ENCODE measurements at places on chromosomes 3 and 15.

DNA sequence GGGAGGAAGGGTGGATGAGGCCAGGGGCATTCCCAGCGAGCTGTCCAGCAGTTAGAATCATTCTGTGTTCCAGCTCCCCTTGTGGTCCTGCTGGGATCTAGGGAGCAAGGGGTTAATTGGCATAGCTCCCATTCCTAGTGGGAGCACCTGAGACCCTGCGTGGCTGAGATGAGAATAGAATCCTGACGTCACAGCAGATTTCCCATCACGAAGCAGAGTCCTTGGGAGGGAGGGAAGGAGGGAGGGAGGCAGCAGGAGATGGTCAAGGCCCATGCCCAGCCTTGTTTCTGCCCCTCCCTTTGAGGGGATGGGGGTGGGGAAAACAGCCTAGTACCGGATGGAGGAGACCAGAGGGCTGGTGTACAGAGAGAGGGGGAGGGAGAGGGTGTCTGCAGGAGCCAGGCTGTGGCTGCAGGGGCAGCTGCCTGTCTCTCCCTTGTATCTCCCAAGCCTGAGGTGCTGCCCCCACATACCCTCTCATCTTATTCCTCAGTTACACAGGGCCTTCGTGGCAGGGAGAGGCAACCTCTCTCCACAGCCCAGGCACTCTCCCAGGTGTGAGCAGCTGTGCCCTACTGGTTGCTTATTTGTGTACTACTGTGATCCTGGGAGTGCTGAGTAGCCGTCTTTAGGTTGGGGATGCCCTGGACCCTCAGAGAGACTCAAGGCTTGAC, 5.4 kb downstream of the TYRO3 start:
- no peak overlapping the region for H3K4me3 ChIP-seq
- peak overlapping the region; percentile 4 for H3K27ac ChIP-seq
- peaks cover 89% of the 10 kb centered on the region for H3K4me1 ChIP-seq
- H3K36me3 ChIP-seq: peaks cover 40% of the 10 kb centered on the region
- peak; percentile 72 for DNase-seq

GRCh38 chr3:147414390-147415138, 5.4 kb downstream of the ZIC1 start:
- no peak for DNase-seq
- H3K27ac ChIP-seq: no peak overlapping the region
- H3K36me3 ChIP-seq: no peaks in the 10 kb centered on the region

DNA sequence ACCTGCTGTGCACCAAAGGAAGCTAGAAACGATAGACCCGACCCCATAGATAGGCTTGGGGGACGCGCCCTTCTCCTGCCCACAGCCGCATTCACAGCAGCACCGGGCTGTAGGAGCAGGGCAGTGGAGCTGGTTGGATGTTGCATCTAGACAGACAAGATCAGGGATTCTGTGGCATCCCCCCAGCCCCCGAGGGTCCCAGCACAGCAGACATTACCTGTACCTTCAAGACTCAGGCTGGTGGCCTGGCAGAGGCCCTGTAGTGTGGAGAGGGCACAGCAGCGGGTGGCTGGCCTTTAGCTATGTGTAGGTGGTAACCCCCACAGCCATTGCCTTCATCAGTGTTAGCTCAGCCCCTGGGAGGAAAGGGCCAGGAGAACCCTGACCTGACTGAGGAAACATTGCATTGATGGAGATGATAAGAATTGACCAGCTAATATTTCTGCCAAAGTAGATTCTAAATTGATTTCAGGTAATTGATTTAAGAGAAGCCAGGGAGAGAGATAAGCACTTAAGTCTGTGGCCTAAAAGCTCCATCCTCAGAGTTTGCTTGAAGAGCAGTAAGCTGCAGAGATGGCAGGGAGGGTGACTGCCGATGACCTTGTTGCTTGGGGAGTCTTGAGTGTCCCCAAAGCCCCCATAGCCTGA, 269.4 kb downstream of the TLE3 start:
- peaks cover 4% of the 10 kb centered on the region for H3K4me1 ChIP-seq
- H3K27me3 ChIP-seq: peaks cover 6% of the 10 kb centered on the region
- no peak overlapping the region for H3K4me3 ChIP-seq
- no peak for DNase-seq
- no peaks in the 10 kb centered on the region for H3K36me3 ChIP-seq
- no peak overlapping the region for H3K27ac ChIP-seq

GRCh38 chr15:39336926-39337325, 244.0 kb upstream of the THBS1 start:
- H3K27me3 ChIP-seq: no peaks in the 10 kb centered on the region
- no peak overlapping the region for H3K4me3 ChIP-seq
- H3K27ac ChIP-seq: no peak overlapping the region

DNA sequence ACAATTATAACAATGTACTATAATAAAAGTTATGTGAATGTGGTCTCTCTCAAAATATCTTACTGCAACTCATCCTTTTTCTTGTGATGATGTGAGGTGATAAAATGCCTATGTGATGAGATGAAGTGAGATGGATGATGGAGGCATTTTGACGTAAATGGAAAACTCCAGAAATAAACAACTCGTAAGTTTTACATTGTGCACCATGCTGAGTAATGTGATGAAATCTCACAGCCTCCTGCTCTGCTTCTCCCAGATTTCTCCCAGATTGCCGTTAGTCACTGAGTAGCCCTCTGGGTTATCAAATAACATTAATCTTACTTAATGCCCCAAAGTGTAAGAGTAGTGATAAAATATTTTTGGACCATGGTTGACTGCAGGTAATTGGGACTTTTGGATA, 64.8 kb upstream of the SLCO2A1 start:
- no peak overlapping the region for H3K27ac ChIP-seq
- no peak overlapping the region for H3K4me3 ChIP-seq
- H3K27me3 ChIP-seq: no peaks in the 10 kb centered on the region

DNA sequence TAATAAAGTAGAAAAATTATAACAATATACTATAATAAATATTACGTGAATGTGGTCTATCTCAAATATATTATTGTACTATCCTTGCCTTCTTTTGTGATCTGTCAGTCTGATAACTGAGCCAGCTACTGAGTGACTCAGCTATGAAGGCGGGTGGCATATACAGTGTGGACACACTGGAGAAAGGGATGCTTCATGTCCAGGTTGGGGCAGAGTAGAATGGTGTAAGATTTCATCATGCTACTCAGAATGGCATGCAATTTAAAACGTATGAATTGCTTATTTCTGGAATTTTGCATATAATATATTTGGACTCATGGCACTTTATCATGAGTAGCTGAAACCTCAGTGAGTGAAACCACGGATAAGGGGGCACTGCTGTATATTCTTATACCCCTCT, 172.9 kb upstream of the TBC1D5 start:
- no peak overlapping the region for H3K4me3 ChIP-seq
- DNase-seq: no peak
- no peaks in the 10 kb centered on the region for H3K36me3 ChIP-seq

GRCh38 chr15:68565726-68566125, 13.1 kb upstream of the CORO2B start:
- no peaks in the 10 kb centered on the region for H3K4me1 ChIP-seq
- no peaks in the 10 kb centered on the region for H3K36me3 ChIP-seq
- DNase-seq: no peak
- H3K4me3 ChIP-seq: no peak overlapping the region
- H3K27me3 ChIP-seq: peaks cover 30% of the 10 kb centered on the region

- no peak overlapping the region for H3K4me3 ChIP-seq
- no peaks in the 10 kb centered on the region for H3K36me3 ChIP-seq
- peaks cover 3% of the 10 kb centered on the region for H3K4me1 ChIP-seq
- no peaks in the 10 kb centered on the region for H3K27me3 ChIP-seq
- no peak for DNase-seq
- no peak overlapping the region for H3K27ac ChIP-seq
Measured at GRCh38 chr3:151579571-151580270, 118.9 kb upstream of the IGSF10 start.

DNA sequence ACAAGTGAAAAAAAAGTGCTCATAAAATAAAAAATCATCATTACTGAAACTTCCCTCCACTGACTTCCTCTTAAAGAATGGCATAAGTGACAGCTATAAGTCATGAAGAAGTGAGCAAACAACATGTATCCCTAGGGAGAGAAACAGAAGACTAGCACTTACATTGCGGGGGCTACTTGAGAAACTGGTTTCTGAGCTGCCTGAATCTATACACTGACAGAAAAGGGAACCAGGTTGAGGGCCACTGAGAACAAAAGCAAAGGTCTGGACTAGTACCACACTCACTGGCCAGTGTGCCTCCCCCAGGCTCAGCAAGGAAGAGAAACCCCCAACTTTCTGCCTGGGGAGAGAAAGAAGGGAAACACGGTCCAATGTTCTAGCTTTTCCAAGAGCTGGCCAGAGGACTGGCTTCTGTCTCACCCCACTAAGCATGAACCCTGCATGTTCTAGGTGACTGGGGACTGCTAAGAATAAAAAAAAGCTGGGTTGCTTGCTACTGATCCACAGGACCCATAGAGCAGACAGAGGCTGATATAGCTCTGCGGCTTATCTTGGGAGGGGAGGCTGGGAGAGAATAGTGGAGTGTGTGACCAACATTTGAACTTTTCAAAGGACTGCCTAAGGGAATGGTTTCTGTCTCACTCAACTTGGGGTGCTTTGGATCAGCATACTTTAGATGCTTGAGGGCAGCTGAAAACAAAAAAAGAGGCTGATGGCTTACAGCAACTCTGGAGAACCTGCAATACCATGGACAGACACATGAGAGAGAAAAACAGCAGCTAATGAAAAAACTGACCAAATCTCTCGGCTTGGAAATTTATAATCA, 8.1 kb downstream of the RAD18 start:
- no peaks in the 10 kb centered on the region for H3K4me1 ChIP-seq
- no peaks in the 10 kb centered on the region for H3K27me3 ChIP-seq
- no peak overlapping the region for H3K27ac ChIP-seq
- peaks cover 3% of the 10 kb centered on the region for H3K36me3 ChIP-seq

DNA sequence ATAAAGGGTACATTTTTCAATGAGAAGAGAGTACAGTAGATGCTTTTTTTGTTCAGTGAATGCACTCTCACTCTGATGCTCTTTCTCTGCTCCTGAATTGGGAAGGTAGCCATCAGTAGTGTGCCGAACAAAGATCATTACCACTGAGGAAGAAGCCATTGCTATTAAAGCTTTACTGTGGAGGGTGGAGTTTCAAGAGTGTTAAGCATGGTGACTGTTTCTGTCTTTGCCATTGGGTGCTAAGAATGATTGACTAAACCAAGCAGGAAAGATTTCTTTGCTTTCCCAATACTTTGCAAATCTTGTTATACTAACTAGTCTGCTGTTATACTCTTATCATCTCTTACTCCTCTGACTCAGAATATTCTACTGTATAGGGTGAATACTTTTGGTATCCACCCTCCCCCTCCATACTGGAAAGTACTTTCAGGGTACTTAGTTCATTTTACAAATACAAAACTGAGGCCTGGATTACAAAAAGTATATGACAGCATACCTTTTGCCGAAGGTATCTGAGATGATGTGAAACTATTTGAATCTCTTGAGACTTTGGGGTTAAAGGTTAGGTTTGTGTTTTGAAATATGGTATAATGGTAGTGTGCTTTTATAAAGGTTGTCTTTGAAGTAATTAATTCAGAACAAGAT, 1.7 kb downstream of the RAB11A start:
- H3K27ac ChIP-seq: peak overlapping the region; percentile 99
- H3K4me1 ChIP-seq: peaks cover 17% of the 10 kb centered on the region
- peak overlapping the region; percentile 97 for H3K4me3 ChIP-seq
- peak; percentile 58 for DNase-seq
- H3K27me3 ChIP-seq: no peaks in the 10 kb centered on the region

DNA sequence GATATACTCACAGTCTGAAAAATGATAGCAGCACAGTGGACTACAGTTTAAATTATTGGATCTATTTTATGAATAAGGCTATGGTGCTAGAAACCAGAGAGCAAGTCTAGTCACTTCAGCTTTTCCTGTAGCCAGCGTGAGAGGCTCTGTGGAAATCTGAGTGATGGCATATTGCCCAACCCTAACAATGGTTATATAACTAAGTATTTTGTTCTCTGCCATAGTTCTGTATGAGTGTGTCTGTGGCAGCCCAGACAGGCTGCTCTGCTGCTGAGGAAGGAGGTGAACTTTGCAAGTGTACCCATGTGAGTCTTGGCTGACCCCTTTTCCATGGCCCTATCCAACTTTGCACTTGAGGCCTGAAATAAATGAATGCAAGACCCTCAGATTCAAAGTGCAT, 105.7 kb downstream of the LRTM1 start:
- no peaks in the 10 kb centered on the region for H3K4me1 ChIP-seq
- H3K36me3 ChIP-seq: no peaks in the 10 kb centered on the region
- no peaks in the 10 kb centered on the region for H3K27me3 ChIP-seq
- H3K4me3 ChIP-seq: no peak overlapping the region
- DNase-seq: no peak
- H3K27ac ChIP-seq: no peak overlapping the region

GRCh38 chr3:89571707-89572106, 464.3 kb downstream of the EPHA3 start:
- H3K4me1 ChIP-seq: no peaks in the 10 kb centered on the region
- DNase-seq: no peak
- no peaks in the 10 kb centered on the region for H3K27me3 ChIP-seq
- no peak overlapping the region for H3K4me3 ChIP-seq
- no peak overlapping the region for H3K27ac ChIP-seq

DNA sequence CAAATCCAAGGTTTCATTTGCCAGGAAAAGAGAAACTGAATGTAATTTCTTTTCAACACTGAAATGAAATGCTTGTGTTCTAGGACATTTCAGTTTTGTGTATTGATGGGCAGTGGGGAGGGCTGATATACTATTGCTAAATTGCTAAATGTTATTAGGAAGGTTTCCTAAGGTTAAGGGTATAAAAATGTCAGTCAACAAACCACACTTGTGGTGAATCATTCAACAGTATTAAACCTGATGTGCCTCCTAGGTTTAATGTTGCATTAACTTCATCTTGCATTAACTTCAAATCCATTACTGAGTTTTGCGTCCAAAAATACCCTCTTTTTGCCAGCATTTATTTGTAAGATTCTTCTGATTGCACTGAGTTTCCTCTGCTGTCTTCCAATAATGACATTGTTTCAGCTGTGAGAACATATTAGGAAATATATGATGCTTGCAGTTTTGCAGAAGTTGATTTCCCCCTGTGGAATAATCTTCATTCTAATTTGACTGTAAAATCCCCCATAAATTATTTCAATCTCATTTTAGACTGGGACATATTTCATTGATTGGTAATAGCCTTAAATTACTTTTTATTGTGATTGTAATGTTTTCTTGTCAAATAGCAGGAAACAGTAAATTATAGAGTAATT, 758.3 kb downstream of the GBE1 start:
- no peaks in the 10 kb centered on the region for H3K27me3 ChIP-seq
- DNase-seq: no peak
- no peaks in the 10 kb centered on the region for H3K36me3 ChIP-seq
- H3K4me3 ChIP-seq: no peak overlapping the region

- no peak overlapping the region for H3K27ac ChIP-seq
- DNase-seq: no peak
- H3K4me3 ChIP-seq: no peak overlapping the region
Measured at GRCh38 chr3:21704796-21705195, 46.2 kb downstream of the ZNF385D start.
